ENCODE measurements at places on chromosomes 2 and 18.

DNA sequence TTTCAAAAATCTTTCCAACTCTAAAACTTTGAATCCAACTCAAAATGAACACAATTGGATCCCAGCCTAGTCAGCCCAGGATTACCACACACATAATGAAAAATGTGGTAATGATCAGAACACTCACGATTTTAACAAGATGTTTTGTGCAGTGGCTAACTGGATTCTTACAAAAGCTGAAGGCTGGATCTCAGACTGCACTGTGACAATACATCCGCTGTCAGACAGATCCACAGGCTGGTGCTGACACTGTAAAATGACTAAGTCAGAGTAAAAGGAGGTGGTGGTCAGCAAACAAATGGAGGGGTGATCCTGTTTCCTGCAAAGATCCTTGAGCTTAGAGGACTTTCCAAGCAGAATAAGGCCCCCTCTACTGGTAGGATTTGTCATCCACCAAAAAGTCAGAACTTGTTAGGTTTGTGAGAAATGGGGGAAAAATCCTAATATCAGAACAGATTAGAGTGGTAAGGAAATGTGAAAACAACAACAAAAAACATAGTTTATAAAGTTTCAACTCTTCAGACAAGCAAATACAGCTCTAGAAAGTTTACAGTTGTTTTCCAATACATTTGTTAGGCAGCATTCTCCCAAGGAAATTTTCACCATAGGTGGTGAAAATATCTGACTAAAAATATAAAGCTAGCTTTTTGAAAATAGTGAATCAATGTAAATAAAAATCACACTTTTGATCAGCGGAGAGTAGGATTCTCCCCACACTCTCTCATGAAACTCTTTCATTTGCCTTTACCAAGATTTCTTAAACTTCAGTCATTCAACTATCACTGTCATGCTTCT lies 211.9 kb downstream of the AGPS start:
- DNase-seq = no peak

DNA sequence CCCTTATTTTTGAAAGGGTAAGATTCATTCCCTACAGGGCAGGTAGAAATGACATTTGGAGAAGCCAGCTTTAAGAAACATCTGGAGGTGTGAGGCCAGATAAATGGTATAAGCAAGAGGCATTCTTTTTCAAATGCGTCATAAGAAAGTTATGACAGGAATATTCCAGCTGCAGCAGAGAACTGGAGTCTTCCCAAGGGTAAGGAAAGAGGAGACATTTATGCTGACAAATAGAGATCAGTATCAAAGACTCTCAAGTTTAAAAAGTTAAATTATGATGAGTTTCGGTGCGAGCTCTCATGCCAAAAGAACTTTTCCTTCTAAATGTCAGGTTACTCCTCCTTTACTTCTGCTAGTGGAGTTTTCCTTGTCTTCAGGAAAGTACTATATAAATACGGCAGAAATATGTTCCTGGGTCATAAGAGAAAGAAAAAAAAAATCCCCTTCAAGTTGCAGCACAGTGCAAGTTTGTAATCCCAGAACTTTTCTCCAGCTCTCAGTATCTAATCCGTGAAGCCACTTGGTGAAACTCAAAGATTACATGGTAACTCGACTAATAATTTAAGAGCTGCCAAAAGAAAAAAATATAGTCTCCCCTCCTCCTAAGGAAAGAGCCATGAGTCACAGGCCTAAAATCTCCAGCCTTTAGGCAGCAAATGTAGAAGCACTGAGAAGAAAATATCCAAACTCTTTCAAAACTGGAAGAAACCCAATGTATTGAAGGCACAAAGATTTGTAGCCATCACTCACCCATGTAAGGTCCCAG lies 428.1 kb downstream of the MEIS1 start:
- no peak for DNase-seq

DNA sequence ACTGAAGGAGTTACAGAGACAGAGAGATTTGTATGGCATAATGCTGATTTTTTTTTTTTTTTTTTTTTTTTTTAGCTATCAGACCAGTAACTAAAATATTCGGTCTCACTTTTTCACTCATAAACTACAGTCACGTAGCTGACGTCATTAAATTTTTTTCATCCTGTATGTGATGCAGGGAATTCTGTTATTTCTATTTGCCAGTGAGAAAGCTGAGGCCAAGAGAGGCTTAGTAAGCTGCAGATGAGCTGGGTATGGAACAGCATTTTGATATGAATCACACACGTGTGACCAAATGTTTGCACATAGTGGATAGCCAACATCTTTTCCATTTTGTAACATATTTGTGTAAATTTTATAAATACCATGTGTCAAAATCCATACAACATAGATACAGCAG lies 79.1 kb upstream of the EPB41L3 start:
- no peak for DNase-seq

DNA sequence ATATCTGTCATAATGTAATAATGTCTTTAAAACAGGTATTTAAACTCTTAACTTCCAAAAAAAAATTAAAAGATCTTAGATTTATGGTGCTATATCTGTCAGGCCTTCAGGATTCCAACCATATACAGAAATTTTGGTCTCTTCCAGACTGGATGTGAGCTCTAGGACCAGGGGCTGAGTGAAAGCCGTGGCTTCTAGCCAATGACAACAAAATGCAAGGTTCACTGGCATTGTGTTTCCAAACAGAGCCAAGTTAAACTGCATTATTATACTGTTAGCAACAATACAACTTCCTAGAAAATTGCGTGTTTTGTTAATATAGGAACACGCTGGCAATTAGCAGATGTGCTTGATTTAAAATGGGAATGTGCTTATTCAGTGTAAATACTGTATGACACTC lies 809.8 kb upstream of the SOX11 start:
- no peak for DNase-seq

DNA sequence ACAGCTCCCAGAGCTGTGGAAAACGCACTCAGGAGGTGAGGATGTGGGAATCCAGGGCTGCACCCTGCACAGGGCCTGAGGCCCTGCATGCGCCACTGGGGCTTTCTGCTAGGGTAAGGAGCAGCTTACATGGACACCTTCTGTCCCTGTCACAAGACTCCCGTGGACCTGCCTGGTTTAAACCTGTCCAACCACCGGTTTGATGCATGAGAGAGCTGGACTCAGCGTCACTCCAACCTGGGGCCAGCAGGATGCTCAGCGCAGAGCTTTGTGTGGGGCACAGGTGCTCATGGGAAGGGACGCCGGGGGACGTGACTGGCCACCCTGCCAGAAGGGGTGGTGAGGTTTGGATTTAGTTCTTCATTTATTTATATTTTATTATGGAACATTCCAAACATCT lies 24.2 kb downstream of the SNORC start:
- DNase-seq = no peak

GRCh38 chr2:150478200-150478974 lies 9.1 kb downstream of the RND3 start:
- no peak for DNase-seq

DNA sequence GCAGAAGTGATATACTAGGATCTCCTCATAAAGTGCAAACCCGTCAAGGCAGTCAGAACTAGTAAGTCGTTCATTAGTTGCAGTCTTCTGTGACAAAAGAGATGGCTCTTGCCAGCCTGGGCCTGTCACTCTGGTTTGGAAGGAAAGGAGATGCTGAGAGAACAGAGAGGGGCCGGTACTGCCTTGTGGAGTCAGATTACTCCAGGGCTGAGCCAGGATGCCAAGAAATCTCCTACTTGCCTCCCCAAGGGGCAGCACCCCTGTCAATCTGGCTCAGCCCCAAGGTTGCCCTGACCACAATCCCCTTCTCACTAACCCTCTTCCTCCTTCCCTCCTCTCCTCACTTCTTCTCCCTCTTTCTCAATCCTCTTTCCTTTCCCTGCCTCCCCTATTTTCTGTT lies 62.9 kb upstream of the ASPRV1 start:
- DNase-seq = no peak

- no peak for DNase-seq
These were observed 131.3 kb upstream of the UNC80 start for GRCh38 chr2:209640358-209640757.

- no peak for DNase-seq
These were observed 107.2 kb downstream of the SCG2 start for GRCh38 chr2:223494942-223495341.

GRCh38 chr2:100293341-100294161 lies 28.8 kb downstream of the LONRF2 start:
- no peak for DNase-seq

DNA sequence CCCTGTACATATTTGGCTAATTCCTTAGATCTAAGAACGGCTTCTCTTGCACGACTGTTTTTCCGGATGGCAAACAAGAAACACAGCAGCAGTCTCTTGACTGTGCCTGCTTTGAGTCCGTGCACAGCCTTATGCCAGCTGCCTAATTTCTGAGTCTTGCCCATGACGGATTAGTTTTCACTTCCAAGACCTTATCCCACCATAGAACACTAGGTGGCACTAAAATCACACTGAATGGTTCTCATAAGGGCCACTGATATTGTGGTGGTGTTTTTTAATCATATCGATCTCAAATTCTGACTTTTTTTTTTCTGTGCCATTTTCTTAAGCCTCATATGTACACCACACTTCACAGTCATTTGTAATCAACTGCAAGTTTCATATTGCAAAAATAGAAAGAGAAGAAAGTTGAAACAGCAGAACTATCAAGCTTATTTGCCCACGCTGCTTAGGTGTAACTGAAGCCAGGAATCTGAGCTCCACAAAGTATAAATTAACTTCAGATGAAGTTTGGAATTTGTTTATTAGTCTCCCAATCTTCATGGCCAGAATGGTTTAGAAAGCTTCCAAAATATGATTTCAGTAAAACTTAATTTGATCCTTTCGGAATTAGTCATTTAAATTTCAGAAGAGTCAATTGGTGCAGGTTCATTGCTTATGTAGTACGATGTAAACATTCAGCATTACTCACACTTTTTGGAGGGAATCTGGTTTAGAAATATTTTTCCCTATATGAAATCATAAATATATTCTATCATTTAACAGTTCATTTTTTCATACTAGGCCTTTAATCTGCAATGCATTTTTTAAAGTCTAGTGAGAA lies 45.5 kb upstream of the SCN7A start:
- no peak for DNase-seq

- no peak for DNase-seq
These were observed 169.7 kb upstream of the NOSTRIN start for GRCh38 chr2:168632709-168633121.

DNA sequence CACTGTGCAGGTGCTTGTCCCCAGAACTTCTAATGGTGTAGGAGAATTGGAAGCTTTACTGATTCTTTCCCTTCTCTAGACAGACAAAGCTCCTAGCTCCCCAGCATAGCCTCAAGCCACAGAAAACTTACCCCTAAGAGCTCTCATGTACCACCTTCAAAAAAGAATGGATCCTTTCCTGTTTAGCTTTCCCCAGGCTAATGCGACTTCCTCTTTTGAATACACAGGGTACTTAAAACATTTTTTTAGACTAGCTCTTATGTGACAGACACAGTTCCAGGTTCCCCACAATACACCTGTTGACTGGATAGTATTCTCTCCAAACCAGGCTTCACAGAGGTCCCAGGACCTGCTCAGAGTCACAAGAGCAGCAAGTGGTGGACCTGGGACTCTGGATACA lies 8.3 kb downstream of the CTAGE1 start:
- DNase-seq = no peak

- DNase-seq = no peak
These were observed 40.6 kb downstream of the PDCL3 start for GRCh38 chr2:100603414-100603813.

- no peak for DNase-seq
These were observed 29.6 kb downstream of the CSRNP3 start for GRCh38 chr2:165499131-165499530.

- no peak for DNase-seq
These were observed 34.8 kb upstream of the IL1R1 start for GRCh38 chr2:102107741-102108070.

DNA sequence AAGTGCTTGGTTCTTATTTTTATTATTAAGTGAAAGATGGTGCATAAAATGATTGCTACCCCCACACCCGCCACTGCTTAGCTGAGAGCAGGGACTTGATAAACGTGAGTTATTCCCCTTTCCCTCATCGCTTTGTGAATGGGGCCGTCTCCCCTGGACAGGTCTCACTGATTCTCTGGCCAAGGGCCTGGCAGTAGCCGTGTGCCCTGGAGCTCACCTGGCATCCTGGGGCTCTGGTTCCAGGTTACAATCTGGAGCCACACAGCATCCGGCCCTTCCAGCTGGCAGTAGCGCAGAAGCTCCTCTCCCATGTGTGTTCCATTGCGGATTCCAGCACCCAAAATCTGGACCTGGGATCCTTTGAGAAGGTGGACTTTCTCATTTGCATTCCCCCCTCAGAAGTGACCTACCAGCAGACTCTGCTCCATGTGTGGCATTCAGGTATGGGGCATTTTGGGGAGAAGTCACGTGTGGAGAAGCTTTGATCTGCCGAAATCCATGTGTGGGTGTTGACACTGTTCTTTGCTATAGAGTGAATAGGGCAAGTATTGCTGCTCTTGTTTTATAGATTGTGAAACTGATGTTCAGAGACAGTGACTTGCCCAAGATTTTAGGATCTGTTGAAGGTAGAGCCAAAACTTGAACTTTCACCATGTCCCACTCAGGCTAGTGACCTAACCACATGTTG lies 63.8 kb downstream of the GREB1 start:
- DNase-seq = no peak

GRCh38 chr2:233118648-233119000 lies 58.5 kb downstream of the INPP5D start:
- DNase-seq = no peak

- DNase-seq = no peak
These were observed 80.4 kb downstream of the EPB41L3 start for GRCh38 chr18:5463390-5463789.

Measured in activated CD8-positive, alpha-beta memory T cell treated with anti-CD3 and anti-CD28 coated beads for 1 hour (primary cell).